H7 (cell line): ENCODE measurements at places on chromosomes 3 and 15. TPM values are rescaled to one million over a fixed set of nuclear protein-coding genes. Genes with fewer than 3 reads are reported as not detected.
A peak's percentile ranks its signal among the peaks of the same experiment; 100 is the strongest.

DNA sequence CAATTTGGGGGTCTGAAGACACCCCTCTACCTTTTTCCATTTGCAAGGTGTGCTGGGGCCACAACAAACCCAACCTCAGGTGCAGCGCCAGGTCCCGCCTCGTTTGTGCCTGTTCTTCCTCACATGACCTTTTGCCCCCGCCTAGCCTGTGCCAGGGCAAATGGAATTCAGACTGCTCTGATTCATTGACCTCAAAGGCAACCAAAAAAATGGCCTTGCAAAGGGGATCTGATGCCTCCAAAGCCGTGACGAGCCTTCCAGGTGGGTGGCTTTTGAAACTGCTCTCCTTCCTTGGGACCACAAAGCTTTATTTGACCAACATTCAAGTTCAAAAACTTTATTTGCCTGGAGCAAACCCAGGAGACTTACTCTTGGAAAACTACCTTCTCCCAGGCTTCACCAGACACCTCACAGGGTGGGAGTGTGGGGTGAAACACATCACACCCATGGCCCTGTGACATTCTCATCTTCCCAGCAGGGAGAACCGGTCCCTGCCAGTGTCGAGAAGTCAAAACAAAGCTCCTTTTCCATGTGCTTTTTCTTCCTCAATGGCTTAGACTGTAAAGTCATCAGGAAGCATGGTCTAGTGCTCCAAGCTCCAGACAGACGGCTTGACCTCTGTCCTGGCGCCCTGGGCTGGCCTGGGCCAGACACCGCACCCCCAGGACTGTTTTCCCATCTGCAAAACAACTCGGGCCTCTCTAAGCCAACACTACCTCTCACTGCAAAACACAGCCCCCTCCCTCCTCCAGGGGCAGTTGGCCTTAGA is 103.9 kb upstream of the HES1 start:
- no peak for DNase-seq

GRCh38 chr3:151614-152189 is 44.9 kb upstream of the CHL1 start:
- DNase-seq = no peak

- peak; percentile 22 for DNase-seq
Observed at GRCh38 chr3:115986555-115987207, 363.4 kb downstream of the GAP43 start.

GRCh38 chr3:49880581-49881315 is 11.0 kb upstream of the CAMKV start:
- peak; percentile 92 for DNase-seq

- DNase-seq = no peak
Observed at GRCh38 chr3:189630767-189631372, 319 bp upstream of the TP63 start.

DNA sequence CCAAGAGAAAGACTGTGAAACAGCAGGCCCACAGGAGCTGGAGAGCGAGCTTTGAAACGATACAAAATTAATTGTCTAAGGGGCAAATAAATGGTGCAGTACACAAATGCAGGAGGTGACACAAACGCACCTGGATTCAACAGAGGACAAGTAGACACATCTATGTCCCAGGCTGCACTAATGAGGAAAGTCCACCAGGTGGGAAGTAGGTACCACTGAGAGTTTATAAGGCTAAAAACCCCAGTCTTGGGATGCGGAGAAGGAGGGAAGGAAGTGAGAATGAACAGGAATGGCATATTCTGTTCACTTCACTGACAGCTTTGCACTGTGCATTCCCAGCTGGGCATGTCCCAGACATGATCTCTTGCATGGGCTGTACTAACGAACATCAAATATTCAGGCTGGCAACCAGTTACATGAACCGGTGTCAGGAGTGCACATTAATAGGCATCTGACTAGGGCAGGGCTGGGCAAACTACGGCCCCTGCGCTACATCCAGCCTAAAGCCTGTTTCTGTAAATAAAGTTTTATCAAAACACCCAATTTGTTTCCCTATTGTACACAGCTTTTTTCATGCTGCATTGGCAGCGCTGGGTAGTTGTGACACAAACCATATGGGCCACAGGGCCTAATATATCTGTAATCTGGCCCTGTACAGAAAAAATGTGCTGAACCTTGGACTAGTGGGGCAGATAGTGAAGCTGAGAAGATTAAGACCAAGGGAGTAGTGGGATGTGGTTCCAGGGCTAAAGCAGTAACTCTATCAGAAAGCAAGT is 107.0 kb downstream of the IGF2BP2 start:
- DNase-seq = no peak

GRCh38 chr3:176789947-176790346 is 407.3 kb downstream of the TBL1XR1 start:
- DNase-seq = no peak

DNA sequence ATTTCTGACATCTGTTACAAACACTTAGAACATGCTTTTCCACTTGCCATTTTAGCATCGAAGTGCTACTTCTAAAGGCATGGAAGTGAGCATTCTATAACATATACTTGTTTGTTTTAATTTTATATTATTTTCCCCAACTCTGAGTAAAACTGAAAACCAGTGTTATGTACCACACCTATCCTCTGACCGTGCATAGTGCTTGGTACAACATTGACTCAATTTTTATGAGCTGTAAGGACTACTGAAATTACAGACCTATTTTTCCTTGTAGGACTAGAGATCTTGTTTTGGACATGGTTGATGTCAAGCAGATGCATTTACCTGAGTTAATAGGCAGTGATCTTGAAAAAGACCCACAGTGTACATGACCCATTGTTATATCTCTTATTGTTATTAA is 51.5 kb upstream of the CCNB2 start:
- DNase-seq = no peak

The LRRC31 gene
- not detected in 2 replicates for total RNA-seq

DNA sequence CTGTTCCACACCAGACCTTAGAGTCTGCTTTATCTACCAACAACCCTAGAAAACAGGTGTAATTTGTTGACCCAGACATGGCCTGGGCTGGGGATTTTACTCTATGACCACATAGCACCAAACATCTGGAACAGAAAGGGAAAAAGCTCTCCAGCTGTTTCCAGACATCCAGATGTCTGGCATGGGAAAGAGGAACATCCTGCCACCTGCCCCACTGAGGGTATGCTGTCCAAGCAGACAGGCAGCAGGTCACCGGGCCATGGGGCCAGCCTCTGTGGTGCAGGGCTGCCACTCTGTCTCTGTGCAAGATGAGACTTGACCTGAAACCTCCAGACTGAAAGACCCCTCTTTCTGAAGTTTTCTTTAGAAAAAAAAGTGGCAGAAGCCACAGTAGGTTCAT is 359.3 kb upstream of the ICE2 start:
- no peak for DNase-seq

DNA sequence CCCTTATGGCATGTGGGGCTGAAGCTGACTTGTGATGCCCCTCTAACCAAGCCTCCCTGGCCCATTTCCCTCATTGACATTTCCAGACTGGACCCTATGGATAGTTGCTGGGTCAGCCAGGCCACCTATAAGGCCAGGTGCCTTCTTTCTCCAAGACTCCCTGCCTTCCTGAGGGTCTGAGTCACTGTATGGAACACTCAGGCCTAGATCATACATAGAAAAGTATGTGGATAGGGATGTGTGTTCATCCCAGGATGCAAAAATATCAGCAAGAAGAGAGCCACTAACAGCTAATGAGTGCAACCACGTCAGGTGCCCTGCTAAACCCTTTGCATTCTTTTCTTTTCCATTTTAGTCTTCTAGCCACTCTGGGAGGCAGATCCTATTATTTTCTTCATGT is 168.4 kb upstream of the WNT5A start:
- DNase-seq = no peak

DNA sequence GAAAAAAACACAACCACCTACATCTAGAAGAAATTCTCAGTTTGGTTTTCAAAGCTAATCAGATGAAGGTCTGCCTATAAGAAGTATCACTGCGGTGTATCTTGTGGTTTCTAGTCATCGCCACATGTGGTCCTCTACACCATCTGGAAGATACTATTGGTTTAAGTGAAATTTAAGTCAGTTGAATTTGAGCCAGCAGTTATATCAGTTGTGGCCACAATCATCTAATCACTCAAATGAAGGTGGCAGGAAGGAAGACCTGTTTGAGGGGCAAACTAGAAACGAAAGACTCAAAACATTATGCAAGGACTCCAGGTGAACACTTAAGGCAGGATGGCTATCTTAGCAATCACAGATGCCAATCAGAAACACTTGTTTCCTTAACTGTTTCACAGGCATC is 48.7 kb downstream of the ETV5 start:
- no peak for DNase-seq

DNA sequence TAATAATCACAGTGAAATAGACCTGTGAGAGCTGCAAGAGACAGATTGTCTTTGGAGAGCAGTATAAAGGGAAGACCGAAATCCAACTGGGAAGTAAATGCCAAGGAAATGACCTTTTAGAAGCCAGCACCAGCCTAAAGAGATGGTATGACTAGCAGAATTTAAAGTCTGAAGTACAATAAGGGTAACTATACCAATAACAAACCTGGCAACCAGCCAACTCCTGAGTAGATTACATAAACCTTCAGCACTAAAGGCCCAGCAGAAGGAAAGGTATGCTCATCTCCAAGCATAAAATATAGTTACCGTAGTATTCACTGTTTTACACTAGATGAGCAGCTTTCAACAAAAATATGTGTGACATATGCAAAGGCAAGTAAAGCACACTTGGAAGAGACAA is 155.1 kb upstream of the SATB1 start:
- DNase-seq = no peak

- no peak for DNase-seq
Observed at GRCh38 chr3:197355713-197356112, 57.3 kb upstream of the DLG1 start.

DNA sequence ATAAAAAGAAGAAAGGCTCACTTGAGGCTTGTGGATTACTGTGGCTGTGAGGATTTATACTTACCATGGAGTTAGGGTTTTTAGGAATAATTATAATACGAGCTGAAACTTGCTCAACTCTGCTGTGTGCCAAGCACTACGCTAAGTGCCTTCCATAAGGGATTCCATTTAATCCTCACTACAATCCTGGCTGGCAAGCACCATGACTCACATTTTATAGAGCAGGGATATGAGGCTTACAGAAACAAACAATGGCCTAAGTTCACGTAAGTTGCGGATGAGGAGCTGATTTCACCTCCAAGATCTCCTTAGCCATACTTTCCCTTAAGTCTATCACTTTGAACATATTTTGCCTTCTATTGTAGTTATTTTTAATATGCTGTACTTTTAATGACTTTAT is 43.9 kb upstream of the ARL8B start:
- no peak for DNase-seq

GRCh38 chr3:175272392-175272791 is 413.3 kb downstream of the NAALADL2 start:
- no peak for DNase-seq

The PLA2G4D gene
- 0.11 and 0.17 TPM in 2 replicates for total RNA-seq

DNA sequence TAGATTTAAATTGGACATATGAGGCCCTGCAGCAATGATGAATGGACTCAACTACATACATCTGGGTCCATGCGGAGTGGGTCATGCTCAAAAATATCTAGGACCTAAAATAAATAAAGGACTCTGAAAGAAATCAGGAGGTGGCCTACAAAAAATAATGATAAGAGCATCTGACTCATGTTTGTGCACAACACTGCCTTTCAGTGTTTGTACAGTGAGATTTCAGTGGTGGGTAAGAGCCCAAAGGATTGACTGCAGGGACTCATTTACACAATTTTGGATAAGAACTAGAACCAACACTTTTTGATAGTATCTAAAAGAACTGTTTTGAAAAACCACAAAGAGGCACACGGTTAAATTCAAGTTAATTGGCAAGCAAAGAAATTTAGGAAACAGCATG is 285.5 kb downstream of the SLC9A9 start:
- DNase-seq = no peak

DNA sequence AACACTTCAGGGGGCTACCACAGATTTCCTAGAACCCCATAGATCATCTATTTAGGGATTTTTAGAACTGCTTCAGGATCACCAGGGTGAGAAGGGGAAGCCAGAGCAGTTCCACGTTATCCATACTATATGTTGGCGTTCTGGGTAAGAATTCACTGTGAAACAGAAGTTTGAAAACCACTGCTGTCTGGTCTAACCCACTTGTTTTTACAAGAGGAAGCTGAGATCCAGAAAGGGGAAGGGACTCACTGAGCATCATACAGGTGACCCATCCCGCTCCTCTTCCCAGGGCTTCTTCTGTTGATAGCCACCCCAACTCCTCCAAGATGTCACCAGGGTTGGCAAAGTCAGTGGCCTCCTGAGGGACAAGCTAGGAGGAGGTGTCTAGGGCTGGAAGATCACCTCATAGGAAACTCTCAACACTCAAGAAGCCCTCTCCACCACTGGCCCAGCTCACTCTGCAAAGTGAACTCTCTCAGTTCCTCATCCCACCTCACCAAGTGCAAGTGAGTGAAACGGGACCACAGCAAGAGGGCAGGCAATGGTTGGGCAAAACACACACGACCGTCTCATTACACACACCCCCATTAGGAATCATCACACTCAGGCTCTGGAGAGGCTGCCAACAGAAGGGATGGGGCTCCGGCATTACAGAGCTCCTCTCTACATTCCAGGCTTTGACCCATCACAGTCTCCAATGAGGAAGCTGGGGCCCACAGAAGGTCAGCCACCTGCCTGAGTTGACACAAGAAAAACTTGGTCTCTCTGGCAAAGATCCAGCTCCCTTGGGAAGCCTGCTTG is 1.8 kb downstream of the DAPK2 start:
- DNase-seq = no peak

The GOLGA8Q gene
- total RNA-seq = 0.81 TPM in 1 of 2 replicates, not detected in the other

The TMEM212 gene
- total RNA-seq = not detected in 2 replicates

DNA sequence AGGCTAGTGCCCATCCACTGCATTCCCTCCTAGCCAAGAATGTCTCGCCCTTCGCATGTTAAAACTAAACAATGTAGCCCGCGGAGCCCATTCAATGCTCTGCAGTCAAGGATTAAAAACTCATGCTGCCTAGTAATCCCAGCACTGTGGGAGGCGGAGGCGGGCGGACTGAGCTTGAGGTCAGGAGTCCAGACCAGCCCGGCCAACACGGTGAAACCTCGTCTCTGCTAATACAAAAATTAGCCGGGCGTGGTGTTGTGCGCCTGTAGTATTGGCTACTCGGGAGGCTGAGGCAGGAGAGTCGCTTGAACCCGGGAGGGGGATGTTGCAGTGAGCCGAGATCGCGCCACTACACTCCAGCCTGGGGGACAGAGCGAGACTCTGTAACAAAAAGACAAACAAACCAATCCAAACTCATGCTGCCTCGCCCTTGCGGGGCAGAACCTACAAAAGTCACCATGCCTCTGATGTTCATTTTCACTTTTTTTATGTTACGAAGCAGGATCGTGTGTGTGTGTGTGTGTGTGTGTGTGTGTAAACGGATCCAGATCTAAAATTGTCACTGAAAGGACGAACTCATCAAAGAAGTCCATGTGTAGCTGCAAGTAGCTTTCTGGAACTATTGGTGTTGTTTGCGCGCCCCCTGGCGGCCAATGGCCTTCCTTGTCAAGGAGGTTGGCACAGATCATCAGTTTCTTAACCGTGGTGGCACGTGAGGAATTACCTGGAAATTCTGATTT is 54.8 kb upstream of the SPESP1 start:
- peak; percentile 77 for DNase-seq

The GP9 gene
- not detected in 2 replicates for total RNA-seq

The SLC2A2 gene
- not detected in 2 replicates for total RNA-seq

- no peak for DNase-seq
Observed at GRCh38 chr3:191388823-191389222, 58.5 kb upstream of the UTS2B start.
